ENCODE measurements at places on chromosomes 16 and 17.

DNA sequence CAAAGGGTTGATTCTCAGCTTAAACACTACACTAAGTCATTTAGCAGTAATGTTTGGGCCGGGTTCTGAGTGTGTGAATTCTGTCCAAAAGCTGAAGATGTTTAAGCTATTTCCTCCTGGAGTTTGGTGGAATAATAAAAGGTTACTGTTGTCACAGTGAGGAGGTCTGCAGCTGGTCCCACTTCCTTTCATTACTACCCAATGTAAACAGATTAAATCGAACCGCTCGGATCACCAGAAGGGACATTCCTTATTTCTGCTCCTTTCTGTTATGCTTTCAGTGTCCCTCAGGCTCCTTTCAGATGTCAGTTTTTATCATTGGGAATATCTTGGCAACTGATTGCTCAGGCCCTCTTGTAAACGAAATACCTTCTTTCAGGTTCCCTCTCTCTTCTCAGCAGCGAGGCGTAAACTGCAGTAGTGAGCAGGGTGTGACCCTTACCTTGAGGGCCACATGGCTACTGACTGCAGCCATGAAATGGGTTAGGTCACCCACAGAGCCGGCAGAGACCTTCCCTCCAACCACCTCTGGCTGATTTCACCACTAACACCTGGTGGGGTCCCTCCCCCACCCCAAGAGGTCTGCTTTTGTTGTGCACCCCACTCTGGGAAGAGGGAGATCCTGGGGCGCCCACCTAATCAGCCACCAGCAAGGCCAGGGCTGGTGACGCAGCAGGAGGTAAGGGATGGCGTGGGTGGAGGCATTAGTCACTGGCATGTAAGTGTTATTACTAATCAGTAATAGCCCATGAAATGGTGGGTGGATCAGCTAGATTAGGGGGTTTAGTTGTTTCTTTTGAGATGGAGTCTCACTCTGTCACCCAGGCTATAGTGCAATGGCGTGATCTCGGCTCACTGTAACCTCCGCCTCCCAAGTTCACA lies 117.6 kb downstream of the VPS53 start:
- peak; percentile 11 for DNase-seq

DNA sequence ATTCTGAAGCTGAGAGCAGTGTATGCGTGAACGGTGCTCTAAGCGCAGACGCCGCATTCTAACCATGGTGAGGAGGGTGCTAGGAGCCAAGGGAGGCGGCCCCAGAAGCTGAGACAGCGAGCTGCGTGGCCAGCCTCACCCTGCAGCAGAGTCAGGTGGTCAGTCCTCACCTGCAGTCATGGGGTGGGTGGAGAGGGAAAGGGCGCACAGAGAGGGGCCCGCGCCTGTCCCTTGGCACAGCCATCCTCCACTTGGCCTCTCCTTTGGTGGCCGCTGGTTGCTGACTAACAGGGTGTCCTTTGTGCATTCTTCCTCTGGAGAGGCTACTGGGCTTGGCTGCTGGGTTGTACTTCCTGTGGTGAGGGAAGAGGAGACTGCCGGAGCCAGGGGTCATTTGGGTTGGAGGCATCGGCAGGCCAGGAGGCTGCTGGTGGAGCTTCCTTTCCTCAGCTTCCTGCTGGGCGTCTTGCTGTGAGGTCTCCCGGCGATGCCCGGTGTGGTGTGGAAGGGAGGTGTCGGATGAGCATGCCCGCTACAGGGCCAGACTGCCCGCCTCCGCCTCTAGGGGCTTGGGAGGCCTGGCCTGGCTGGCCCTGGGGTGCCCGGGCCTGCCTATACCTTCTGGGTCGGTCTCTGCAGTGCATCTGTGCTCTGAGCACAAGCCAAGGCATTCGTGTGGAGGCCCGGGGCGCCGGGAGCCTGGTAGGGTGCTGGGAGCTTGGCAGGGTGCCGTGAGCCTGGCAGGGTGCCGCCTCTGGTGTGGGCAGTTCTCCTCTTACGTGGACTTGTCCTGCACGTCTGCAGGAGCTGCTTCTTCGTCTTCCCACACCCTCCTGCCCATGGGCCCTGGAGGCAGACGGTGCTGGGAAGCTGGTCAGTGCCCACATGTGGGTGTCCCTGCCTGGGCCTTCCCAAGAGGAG lies 17.4 kb downstream of the RNF213 start:
- no peak for DNase-seq

DNA sequence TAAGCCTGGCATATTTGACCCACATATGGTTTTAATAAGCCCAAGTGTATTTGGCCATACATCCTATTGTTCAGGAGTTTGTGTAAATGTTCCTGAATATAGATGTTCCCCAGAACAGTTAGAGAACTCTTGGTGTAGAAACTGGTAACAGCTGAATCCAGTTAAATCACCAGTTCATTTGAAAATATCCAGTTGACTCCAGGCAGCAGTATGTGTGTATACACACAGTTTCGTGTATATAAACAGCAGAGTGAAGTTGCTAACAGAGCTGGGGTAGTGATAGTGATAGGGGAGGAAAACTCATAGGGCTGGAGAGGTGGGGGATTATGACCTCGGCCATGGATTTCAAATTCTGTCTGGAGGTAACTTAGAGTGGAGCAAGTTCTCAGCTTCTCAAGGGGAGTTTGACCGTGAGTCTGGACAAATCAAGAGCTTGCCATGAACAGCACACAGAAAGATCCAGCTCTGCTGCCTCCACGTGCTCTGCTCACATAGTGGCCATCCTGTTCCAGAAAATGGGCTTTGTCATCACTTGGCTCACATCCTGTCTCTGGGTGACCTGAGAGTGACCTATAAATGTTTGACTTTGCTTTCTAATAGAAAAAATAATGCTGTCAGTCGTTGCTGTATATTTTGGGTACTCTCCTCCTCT lies 30.6 kb upstream of the MMD start:
- DNase-seq = no peak

DNA sequence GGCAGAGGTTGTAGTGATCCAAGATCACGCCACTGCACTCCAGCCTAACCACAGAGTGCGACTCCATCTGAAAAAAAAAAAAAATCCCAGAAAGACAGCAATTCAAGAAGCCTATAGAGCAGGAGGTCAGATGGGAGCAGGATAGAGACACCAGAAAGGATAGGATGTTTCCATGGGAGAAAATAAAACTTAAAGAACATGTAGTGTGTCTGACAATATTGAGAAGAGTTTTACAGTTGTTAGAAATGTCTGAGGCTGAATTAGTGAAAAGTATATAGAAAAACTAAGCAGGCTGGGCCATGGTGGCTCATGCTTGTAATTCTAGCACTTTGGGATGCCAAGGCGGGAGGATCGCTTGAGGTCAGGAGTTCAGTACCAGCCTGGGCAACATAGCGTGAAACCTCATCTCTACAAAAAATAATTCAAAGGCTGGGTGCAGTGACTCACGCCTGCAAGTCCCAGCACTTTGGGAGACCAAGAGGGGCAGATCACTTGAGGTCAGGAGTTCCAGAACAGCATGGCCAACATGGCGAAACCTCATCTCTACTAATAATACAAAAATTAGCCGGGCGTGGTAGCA lies 15.3 kb upstream of the TRIM37 start:
- no peak for DNase-seq

- DNase-seq = no peak
Measured at GRCh38 chr17:35841505-35841904, 27.2 kb downstream of the HEATR9 start.

DNA sequence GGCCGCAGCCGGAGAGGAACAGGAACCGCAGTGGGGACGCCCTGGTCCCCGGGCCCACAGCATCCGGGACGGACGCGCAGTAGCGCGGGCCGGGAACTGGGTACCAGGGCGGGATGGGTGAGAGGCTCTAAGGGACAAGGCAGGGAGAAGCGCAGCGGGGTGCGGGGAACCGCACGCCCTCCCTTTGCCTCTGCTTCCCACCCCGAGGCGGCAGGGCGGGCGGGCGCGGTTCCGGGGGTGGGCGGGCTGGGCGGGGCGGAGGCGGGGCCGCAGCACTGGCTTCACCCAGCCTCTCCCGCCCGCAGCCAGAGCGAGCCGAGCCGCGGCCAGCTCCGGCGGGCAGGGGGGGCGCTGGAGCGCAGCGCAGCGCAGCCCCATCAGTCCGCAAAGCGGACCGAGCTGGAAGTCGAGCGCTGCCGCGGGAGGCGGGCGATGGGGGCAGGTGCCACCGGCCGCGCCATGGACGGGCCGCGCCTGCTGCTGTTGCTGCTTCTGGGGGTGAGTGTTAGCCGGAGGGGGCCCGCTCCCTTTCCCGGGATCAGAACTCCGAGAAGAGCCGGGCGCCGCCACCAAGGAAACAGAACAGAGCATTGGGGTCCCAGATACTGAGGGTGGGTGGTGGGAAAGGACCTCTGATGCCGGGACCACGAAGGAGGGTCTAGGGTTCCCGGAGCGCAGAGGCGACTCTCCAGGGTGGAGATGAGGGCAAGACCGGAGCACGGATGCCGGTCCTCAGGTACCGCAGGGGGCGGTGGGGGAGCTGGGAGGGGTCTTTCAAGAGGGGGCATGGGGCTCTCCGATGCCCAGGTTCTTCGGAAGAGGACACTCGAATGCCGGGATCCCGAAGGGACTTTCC lies at the start of gene NGFR:
TSS of gene NGFR (plus strand) at position 308 of the 856 bp plus-strand sequence. CDS start at position 433, 125 bp downstream.
- DNase-seq = peak; percentile 28

DNA sequence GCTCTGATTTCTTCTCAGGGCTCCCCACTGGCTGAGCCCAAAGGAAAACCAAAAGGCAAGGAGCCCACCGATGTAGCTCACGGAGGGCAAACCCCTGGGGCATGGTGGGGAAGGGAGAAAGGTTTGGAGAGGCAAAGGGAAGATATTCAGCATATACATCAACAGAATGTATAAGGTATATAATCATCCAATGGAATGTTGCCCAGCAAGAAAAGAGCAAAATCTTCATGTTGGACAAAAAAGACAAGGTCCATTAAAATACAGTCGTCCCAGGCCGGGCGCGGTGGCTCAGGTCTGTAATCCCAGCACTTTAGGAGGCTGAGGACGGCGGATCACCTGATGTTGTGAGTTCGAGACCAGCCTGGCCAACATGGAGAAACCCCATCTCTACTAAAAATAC lies 1.6 kb downstream of the CPPED1 start:
- DNase-seq = no peak

GRCh38 chr16:49637933-49638672 lies 217.8 kb downstream of the ZNF423 start:
- no peak for DNase-seq

- DNase-seq = no peak
Measured at GRCh38 chr16:58789351-58789750, 55.2 kb upstream of the GOT2 start.

GRCh38 chr16:88700636-88701482 lies 5.3 kb downstream of the RNF166 start:
- DNase-seq = peak; percentile 94

GRCh38 chr17:35076874-35077273 lies 13.4 kb upstream of the RFFL start:
- DNase-seq = no peak

DNA sequence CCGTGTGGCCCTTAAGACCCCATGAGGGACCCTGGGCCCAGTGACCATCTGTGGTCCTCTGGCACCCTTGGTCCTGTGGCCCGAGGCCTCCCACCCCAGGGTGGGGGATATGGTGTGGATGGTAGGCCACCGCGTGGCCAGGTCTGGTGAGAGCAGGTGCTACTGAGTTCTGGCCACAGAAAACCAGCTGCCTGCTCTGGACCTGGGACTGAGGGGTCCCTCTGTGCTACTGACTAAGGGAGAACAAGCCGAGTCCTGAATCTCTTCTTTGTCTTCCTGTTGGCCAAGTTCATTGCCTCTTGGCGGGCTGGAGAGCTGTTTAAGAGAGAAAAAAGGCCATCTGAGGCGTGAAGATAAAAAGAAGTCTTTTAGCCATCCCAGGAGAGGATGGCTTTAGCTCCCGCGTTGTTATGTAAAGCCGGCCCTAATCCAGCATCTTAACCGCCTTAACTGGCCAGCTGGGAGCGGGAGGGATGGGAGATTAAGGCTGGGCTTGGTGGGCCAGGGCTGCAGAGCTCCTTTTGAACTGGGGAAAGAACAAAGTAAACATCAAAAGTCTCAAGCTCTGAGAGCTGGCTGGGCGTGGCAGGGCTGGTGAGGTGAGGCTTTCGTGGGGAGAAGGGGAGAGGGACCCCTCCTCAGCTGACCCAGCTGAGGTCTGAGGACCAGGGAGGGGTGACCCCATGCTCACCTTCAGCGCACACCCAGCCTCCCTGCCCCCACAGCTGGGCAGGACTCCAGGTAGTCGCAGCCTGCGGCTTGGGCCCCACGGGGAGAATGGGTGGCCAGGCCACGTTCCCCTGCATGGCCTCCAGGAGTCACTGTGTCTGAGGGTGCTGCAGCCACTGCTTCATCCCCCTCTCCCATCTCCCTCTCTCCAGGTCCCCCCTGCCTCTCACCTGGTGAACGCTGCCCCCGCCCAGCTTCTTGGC lies 62.4 kb downstream of the NKD1 start:
- DNase-seq = no peak

DNA sequence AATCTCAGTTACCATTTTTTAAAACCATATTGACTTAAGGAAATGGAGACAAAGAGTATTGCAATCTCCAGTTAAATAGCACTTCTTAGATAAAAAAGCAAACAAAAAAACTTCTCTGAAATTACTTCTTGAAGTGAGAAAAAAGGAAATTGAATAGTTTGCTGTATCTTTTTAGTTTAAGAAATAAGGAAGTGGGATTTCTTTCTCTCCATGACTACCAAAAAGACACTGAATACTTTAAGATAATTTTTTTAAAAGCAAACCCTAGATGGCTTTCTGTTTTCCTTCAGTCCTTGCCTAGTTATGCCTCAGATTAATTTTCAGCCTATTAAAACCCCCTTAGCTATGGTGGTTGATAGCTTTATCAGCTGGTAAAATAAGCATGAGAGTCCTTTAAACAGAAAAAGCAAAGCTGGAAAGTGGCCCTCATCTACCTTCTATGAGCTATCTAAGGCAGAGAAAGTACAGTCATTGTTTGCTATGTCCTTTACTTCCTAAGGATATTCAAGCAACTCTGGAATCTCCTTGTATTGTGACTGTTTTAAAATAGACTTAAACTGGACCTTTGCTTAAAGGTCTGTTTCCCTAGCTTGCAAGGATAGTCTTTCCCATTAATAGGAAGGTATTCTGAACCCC lies 28.6 kb downstream of the TPPP3 start:
- no peak for DNase-seq

DNA sequence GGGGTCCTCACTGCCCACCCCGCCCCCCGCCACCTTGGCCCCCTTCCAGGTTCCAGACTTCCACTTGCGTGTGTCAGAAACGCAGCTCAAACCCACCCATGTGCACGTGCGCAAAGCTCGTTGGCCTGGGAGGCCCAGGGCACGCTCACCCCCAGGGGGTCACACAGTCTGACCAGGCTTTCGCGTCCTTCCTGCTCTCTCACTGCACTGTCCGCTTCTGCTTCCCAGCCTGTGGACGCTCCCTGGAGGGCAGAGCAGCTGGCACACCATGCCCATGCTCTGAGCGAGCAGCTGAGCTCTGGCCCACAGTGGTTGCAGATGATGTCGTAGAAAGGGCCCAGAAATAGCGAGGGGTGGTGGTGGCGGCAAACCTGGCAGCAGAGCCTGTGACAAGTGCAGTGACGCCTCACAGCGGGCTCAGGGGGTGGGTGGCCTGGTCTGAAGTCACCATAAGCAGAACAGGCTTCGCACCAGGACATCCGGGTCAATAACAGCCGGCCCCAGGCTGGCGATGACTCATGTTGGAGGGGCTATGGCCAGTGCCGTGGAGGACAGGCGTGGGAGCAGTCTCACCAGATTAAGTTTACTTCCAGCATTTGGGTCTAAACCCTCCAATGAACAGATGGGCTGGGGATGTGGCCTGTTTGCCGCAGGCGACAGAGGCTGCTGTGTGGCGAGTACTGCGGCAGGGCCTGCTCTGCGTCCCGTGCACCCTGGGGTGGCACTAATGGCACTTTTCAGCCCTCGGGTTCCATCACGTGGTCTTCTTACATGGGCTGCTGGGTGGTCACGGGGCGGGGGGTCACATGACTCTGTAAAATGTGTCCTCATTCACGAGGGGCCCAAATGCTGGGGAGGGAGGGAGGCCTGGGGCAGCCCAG lies 49.0 kb downstream of the NT5M start:
- DNase-seq = no peak
